IMR-90 (cell line): ENCODE measurements at places on chromosomes 1 and 21. TPM values are rescaled to one million over a fixed set of nuclear protein-coding genes. Genes with fewer than 3 reads are reported as not detected.

DNA sequence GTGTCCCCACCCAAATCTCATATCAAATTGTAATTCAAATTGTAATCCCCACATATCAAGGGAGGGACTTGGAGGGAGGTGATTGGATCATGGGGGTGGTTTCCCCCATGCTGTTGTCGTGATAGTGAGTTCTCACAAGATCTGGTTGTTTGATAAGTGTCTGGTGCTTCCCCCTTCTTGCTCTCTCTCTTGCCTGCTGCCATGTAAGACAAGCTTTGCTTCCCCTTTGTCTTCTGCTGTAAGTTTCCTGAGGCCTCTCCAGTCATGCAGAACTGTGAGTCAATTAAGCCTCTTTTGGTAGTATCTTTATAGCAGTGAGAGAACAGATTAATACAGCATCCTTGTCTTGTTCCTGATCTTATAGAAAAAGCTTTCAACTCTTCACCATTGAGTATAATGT, 6.5 kb upstream of the LRRC39 start:
- no peak for DNase-seq

DNA sequence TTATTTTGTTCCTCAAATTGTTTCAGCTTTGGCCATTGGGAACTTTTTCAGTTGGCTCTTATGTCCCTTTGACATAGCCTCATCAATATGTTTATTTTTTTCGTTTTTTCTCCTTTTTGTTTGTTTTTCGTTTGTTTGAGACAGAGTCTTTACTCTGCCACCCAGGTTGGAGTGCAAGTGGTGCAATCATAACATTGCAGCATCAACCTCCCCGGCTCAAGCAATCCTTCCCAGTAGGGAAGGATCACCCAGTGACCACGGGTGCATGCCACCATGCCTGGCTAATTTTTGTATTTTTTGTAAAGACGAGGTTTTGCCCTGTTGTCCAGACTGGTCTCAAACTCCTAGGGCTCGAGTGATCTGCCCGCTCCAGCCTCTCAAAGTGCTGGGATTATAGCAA, 8.1 kb downstream of the POLR3GL start:
- DNase-seq = no peak

- DNase-seq = no peak
These were observed 325.0 kb downstream of the HLX start for GRCh38 chr1:221204055-221204833.

Gene CD84
- polyA plus RNA-seq = not detected in 2 replicates

DNA sequence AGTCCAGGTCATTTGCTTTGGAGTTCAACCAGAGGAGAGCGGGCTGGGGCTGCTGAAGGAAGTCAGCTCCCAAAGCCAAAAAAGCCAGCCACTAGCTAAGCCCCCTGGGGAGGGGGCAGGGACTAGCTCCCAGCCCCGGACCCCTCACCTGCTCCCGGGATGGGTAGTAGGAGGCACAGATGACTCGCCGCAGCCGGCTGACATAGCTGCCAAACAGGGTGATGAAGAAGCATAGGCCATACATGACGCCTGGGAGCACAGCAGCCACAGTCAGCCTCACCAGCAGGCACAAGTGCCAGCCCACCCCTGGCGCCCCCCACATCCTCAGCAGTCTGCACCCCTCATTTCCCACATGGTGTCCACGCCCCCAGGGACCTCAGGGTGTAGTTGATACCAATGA, 7.4 kb downstream of the DCST2 start:
- no peak for DNase-seq

Gene SLC44A3
- polyA plus RNA-seq = 0.29 and 0.31 TPM in 2 replicates

Gene BEND5
- polyA plus RNA-seq = 1.2 and 1.3 TPM in 2 replicates

Gene CELF3
- not detected in 2 replicates for polyA plus RNA-seq

- no peak for DNase-seq
These were observed 4.5 kb downstream of the RAB7B start for GRCh38 chr1:205998457-205999241.

- peak; percentile 0 for DNase-seq
These were observed 614 bp upstream of the CACNA1E start for GRCh38 chr1:181482521-181483284.

GRCh38 chr21:30434033-30434631, 4.1 kb downstream of the KRTAP13-4 start:
- no peak for DNase-seq

GRCh38 chr1:203126866-203127665, 460 bp upstream of the ADORA1 start:
- peak; percentile 4 for DNase-seq

Gene OLFML2B
- 0.74 and 0.80 TPM in 2 replicates for polyA plus RNA-seq

Gene ADORA1
- 0.56 and 0.66 TPM in 2 replicates for polyA plus RNA-seq

DNA sequence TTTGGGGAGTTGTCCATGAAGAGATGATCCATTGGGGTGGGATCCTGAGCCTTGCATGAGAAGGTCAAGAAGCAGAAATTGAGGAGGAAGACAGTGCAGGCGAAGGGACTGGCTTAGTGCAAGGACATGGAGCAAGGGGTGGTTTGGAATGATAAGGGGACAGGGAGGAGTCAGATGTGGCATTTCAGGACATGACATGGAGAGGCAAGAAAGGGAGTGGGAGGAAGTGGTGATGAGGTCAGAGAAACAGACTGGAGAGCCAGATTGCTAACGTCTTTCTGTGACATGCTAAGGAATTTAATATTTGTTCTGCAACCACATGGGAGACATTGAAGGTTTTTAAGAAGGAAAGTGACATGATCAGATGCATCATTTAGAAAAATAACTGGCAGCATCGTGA, 346.8 kb upstream of the FMN2 start:
- no peak for DNase-seq

Gene RUNX1
- polyA plus RNA-seq = 34.5 and 45.0 TPM in 2 replicates

Gene ODR4
- polyA plus RNA-seq = 8.4 and 9.4 TPM in 2 replicates

Gene CLCA4
- not detected in 2 replicates for polyA plus RNA-seq

- peak; percentile 81 for DNase-seq
These were observed 94.6 kb downstream of the STUM start for GRCh38 chr1:226643177-226643576.

DNA sequence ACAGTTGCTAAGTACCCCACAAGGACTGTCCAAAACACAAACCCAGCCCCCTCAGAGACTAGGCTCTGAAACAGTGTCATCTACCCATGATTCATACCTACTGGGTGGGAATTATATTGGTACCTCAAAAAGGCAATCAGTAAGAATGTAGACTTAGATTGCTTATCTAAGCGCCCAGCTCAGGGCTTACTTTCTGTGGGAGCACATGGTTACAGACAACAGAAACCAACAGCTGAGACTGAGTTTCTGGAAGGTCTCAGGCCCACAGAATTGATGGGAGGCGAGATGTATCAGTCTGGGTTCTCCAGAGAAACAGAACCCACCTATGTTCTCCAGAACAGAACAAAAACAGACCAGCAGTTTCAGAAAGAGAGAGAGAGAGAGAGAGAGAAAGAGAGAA, 147.3 kb upstream of the KAZN start:
- DNase-seq = no peak

GRCh38 chr1:234662148-234662547, 52.2 kb upstream of the IRF2BP2 start:
- no peak for DNase-seq

DNA sequence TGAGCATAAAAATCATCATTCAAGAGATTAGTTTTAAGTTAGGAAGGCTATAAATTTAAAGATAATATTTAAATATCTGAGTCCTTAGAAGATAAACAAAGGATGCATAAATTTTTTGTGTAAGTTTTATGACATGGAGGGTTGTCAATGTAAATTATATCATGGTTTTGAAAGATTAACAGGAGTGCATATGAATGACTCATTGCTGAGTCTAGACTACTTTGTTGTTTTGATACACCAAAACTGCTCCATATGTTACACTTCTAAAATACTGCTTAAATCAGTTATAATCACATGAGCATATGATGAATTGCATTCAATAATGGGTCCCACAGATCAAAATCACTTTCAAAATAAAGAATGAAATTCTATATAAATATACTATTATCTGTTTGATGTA, 312.5 kb downstream of the KCNT2 start:
- DNase-seq = peak; percentile 3

GRCh38 chr1:244409701-244410100, 42.0 kb downstream of the ADSS2 start:
- DNase-seq = no peak

Gene CLDN19
- not detected in 2 replicates for polyA plus RNA-seq
